ENCODE measurements at places on chromosomes 16 and 17.
A peak's percentile ranks its signal among the peaks of the same experiment; 100 is the strongest.

- no peak for DNase-seq
Measured at GRCh38 chr16:47939680-47940079, 216.1 kb downstream of the ABCC12 start.

- no peak for DNase-seq
Measured at GRCh38 chr17:47905221-47905733, 9.2 kb downstream of the SP2 start.

- no peak for DNase-seq
Measured at GRCh38 chr16:73051226-73051625, 3.3 kb upstream of the ZFHX3 start.

- DNase-seq: no peak
Measured at GRCh38 chr17:69434164-69434579, 19.7 kb downstream of the MAP2K6 start.

DNA sequence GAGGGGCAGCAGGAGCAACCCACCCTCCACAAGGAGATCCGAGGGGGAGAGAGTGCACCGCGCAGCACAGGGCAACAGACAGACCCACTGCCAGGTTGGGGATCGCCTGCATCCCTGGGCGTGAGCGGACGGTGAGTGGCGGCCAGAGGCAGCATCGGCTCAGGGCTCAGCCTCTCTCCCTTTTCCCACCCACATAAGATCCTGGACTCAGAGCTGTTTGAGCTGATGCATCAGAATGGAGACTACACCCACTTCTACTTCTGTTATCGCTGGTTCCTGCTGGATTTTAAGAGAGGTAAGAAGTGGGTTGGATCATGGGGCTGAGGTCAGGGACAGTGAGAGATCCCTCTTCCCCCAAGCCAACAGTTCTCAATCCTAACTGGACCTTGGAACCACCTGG is 23.2 kb downstream of the MNT start:
- no peak for DNase-seq

DNA sequence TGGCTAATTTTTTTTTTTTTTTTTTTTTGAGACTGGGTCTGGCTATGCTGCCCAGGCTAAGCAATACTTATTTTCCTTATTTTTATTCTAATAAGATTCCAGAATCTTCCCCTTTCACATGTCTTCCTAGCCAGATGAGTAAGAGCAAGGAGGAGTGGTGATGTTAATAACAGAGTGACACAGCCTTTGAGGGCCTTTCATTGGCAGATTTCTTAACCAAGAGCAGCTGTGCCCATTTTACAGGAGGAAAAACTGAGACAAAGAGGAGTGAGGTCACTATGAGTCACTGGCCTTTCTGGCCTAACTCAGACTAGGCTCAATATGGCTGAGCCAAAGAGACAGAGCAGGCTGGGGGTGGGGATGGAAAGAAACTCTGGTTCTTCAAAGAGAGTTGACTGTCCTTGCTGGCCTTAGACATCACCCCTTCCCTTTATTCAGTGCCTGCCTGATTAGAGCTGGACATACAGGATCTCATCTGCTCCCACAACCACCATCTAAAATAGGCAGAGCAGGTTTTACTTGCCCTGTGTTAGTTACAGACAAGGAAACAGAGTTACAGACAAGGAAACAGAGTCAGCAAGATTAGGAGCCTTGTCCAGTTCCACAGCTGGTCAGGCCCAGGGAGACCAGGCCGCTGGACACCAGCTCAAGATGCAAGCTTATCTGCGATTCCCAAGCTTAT is 50.0 kb upstream of the TOB1 start:
- peak; percentile 16 for DNase-seq

GRCh38 chr17:50330151-50330775 is 15.7 kb upstream of the XYLT2 start:
- DNase-seq: no peak

- peak; percentile 13 for DNase-seq
Measured at GRCh38 chr16:86044881-86045590, 146.1 kb downstream of the IRF8 start.

GRCh38 chr17:79831265-79832217 is 7.7 kb downstream of the CBX4 start:
- DNase-seq: no peak

GRCh38 chr17:38572669-38573365 is 32.9 kb downstream of the SRCIN1 start:
- DNase-seq: no peak

DNA sequence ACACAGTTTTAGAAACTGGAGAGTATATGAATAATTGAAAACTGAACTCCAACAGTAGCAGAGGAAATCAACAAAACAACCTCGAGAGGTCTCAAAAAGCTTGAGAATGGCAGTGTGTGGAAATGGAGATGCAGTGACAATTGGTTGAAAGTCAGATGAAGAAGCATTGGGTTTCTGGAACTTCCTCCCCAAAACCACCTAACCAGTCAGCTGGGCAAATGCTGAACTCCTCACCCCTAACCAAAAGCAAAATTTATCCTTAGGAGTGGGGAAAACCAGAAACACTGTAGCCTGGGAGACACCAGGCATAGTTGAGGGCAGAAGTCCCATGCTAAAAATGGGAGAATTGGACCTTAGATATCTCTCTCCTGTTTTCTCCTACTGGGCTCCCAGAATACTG is 109.9 kb downstream of the TANC2 start:
- DNase-seq: no peak

- DNase-seq: no peak
Measured at GRCh38 chr16:22743401-22743800, 70.6 kb upstream of the HS3ST2 start.

DNA sequence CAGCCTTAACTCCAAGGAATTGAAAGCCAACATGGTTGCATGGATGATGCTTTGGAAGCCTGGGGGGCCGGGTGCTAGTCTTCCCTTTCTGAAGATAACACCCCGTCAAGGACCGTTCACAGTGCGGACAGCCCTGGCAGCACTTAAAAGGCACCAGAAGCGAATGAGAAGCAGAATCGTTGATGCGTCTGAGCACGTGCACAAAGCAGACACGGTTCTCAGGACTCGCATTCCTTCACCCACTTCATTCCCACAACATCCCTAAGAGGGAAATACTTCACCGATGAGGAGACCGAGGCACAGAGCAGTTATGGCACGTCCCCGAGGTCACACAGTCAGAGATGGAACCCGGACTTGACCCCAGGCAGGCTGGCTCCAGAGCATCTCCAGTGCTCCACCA is 14.2 kb downstream of the TRPV1 start:
- DNase-seq: no peak

- DNase-seq: no peak
Measured at GRCh38 chr17:47735536-47736011, 2.5 kb downstream of the TBX21 start.

- DNase-seq: no peak
Measured at GRCh38 chr16:22093996-22094395, 1.7 kb downstream of the VWA3A start.

DNA sequence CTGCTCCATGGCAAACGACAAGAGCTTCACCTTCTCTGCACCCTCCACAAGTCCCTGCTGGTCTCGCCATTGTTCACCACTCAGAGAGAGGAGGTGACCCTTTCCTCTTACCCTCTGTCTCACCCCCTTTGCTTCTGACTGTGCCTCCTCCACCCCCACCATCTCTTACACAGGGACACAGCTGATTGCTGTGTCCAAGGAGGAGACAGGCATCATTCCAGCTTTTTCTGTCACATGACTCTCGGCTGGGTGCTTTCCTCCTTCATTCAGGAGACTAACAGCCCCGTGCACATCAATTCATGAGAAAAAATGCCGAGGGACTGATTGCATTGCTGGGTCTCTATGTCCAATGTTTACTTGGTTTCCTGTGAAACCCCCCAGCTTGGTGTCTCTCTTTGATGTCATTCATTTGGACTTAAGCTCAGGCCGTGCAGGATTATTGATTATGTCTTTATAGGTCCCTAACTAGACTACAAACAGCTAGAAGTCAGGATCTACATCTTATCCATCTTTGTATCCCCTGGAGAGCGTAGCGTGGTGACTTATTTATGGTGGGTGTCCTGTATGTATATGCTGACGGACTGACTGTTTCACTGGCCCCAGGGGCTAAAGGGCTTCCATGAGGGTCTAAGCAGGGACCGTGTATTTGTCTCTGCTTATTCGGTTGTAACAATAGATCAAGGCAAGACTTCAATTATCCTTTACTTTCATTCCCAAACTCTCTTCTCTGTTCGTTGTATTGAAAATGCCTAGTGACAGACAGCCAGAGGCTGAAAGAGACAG is 82.2 kb upstream of the CDH13 start:
- DNase-seq: no peak

GRCh38 chr16:82011199-82011641 is at the start of gene SDR42E1:
Gene SDR42E1 (minus strand): TSS chr16:82011470. CDS start chr16:82000858, 10,612 bp downstream.
- DNase-seq: peak; percentile 74

DNA sequence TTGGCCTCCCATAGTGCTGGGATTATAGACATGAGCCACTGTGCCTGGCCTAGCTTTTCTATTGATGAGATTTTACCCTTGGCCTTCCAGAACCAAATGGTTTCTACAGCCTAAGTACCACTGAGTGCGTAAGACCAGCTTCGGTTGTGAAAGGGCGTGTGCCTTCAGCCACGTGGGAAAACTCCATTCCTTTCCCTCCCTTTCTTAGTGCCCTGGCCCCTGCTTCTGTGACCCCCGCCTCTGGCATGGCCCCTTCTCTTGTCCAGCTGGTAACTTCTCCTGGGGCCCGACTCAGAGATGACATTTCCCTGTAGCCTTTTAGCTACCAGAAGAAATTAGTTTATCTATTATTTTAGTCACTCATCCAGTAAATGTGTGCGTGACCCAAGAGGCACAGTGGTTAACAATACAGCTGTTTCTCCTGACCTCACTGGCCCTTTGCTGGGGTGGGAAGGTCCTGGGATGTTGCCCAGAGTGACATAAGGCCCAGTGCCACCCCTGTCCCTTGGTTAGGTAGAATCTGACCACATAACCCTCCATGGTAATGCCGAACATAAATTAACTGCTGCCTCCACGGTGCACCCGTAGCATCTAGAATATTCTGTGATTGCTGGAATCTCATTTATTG is 97.3 kb downstream of the PLCG2 start:
- DNase-seq: no peak

- no peak for DNase-seq
Measured at GRCh38 chr16:64321066-64321465, 800.8 kb downstream of the CDH11 start.

GRCh38 chr17:81252987-81253329 is 13.8 kb downstream of the NDUFAF8 start:
- no peak for DNase-seq

DNA sequence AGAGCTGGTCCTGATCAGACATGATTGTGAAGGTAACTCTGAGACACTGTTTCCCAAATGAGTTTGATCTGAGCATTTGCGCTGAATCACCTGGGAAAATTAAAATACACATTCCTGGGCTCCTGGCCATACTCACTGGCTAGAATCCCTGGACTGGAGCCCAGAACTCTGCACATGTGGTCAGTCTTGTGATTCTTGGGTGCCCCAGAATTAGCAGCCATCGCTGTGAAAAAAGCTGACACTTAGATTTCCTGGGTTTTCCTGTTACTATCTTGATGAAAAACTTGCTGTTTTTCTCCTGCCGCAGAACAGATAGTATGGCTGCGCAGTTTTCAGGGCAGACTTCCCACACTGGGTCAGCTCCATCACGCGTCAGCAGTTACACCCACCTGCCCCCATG is 24.6 kb downstream of the NECAB2 start:
- DNase-seq: no peak

GRCh38 chr16:18836702-18837101 is 35.4 kb upstream of the ARL6IP1 start:
- no peak for DNase-seq

- no peak for DNase-seq
Measured at GRCh38 chr17:45577571-45578279, 87.2 kb upstream of the PLEKHM1 start.

- DNase-seq: no peak
Measured at GRCh38 chr17:51374209-51374608, 113.9 kb downstream of the UTP18 start.

DNA sequence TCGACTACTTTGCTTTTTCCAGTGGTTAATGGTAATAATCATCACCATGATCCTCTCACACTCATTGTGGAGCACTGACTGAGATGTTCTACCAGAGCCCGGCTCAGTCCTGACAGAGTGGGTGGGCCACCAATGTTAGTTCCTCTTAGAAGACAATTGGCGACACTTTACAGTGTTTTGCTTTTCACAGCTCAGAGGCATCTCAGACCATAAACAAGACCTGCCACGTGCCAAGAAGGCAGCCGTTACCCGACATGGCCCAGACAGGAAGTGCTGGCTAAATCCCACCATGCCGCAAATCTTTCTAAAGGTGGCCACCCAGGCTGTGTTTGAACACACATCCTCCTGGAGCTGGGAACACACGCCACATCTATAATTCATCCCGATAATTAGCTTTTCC is 103.7 kb downstream of the XYLT1 start:
- DNase-seq: peak; percentile 37

- DNase-seq: no peak
Measured at GRCh38 chr16:87053016-87053982, 263.9 kb downstream of the C16orf95 start.

DNA sequence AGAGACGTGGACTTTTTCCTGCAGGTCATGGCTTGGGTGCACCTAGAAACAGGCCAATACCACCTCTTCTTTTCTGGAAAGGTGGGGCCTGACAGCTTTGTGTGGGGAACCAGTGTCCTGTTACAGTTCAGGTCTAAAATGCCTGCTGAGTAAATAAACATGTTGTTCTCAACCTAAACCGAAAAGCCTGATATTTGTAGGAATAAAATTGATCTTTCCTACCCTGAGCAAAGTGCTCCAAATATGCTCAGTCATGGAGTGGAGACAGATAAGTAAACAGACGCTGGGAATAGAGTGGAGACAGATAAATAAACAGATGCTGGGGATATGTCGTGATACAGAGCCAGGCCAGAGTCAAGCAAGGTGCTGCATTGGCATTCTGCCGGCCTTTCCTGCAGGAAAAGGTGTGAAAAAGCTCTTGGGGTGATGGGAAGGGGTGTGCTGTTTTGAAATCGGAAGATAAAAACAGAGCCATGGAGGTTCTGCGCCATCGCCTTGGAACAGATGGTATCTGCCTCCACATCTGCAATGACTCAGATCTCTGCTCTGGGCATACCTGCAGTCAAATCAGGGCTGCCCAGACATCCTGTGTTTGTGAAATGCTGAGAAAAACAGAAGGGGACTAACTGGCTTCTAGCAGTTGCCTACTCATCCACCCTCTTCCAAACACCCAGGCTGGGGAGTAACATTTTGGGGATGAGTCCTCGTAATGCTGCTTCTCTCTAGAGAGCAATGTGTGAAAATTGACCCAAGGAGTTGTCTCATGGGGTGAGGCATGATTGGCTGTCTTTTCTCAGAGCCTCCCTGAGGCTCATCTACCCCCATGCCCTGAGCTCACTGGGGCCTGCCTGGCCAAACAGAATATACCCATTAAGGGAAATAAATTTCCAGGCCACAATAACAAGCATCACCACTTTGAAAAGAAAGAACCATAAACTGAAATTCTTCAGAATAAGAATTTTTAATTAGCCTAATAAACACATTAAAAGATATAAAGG is 16.8 kb upstream of the TRPV2 start:
- DNase-seq: no peak

DNA sequence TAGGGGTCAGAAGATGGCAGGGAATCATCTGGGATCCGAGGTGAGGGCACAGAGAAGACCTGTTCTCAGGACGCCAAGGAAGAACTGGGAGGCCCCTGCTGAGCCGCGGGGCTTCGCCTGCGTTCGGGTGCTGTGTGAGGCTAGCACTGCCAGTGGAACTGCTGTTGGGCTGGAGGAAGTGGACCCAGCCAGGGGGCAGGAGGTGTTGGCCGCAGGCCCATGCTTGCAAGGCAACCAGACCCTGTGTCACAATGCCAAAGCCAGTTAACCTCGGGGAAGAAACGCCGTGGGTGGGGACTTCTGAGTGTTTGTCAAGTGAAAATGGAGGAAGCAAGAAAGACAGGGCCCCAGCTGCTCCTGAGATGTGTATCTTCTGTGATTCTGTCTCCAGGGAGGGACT is 185.5 kb downstream of the LGALS9B start:
- DNase-seq: peak; percentile 54

Data from CD4-positive, alpha-beta T cell treated with Interferon alpha-2 for 1 hour (primary cell).